ENCODE measurements at places on chromosomes 3 and 15. TPM values are rescaled to one million over a fixed set of nuclear protein-coding genes. Genes with fewer than 3 reads are reported as not detected.

DNA sequence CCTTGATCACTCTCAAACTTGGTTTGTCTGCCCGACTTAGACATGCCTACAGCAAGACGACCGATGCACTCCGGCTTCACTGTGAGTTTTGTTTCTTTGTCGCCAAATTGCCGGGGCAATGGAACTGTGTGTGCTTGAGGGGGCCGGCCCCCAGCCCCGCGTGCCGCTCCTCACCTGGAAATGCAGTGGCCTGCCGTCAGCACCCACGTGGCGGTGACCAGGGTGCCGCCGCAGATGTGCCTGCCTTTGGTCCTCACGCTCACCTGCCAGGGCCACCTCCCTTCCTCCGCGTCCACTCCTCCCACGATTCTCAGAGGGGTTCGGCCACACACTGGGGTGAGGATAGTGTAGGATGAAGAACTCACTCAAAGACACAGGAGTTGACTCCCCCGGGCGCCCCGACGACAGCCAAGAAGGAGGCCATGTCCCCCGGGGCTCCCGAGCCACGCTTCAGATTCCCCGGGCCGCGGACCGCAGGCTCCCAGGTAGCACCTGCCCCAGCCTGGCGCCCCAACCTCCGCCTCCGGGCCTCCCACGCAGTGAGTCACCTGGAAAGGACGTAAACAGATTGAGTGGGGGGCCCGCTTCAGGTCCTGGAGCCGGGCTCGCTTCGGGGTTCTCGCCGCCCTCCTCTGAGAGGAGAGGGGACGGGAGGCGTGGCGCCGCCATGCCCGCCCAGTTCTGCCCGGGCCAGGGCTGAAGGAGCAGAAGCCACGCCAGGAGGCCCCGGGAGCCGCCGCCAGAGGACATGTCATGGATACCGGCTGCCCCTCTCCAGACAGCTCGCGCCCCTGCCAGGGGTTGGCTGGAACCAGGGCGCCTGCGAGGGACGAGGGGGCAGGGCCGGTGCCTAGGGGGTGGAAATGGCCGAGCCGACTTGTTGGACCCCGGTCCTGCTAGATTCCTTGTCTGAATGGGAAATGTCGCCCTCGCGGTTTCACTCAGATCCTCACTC is 29.6 kb downstream of the MYL3 start:
- no peaks in the 10 kb centered on the region for H3K36me3 ChIP-seq
- H3K27me3 ChIP-seq = no peaks in the 10 kb centered on the region
- DNase-seq = no peak
- no peak overlapping the region for H3K27ac ChIP-seq
- no peaks in the 10 kb centered on the region for H3K4me1 ChIP-seq
- H3K4me3 ChIP-seq = no peak overlapping the region

GRCh38 chr3:196624907-196625306 is 14.6 kb upstream of the NRROS start:
- no peak overlapping the region for H3K27ac ChIP-seq
- H3K4me3 ChIP-seq = no peak overlapping the region
- H3K36me3 ChIP-seq = no peaks in the 10 kb centered on the region
- peaks cover 8% of the 10 kb centered on the region for H3K4me1 ChIP-seq
- H3K27me3 ChIP-seq = no peaks in the 10 kb centered on the region

GRCh38 chr3:183537295-183537730 is 18.2 kb downstream of the KLHL6 start:
- no peaks in the 10 kb centered on the region for H3K27me3 ChIP-seq
- H3K4me1 ChIP-seq = no peaks in the 10 kb centered on the region
- H3K4me3 ChIP-seq = no peak overlapping the region
- no peak overlapping the region for H3K27ac ChIP-seq

GRCh38 chr3:29268651-29269050 is 12.2 kb upstream of the RBMS3 start:
- H3K27ac ChIP-seq = no peak overlapping the region
- H3K27me3 ChIP-seq = no peaks in the 10 kb centered on the region
- no peak for DNase-seq

DNA sequence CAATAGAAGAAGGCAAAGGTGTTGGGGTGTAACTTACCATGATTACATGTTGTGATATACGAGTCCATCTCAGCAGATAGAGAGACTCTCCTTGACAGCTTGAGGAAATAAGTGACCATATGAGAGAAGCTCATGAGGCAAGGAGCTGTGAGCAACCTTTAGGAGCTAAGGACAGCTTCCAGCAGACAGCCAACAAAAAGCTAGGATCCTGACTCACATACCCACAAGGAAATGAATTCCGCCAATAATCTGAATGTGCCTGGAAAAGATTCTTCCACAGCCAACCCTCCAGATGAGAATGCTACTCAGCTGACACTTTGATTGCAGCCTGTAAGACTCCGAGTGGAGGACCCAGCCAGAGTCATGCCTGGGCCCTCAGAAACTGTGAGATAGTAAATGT is 339.6 kb upstream of the TPRG1 start:
- no peak overlapping the region for H3K4me3 ChIP-seq
- no peaks in the 10 kb centered on the region for H3K27me3 ChIP-seq
- H3K36me3 ChIP-seq = peaks cover 4% of the 10 kb centered on the region
- H3K4me1 ChIP-seq = peaks cover 3% of the 10 kb centered on the region
- H3K27ac ChIP-seq = no peak overlapping the region

DNA sequence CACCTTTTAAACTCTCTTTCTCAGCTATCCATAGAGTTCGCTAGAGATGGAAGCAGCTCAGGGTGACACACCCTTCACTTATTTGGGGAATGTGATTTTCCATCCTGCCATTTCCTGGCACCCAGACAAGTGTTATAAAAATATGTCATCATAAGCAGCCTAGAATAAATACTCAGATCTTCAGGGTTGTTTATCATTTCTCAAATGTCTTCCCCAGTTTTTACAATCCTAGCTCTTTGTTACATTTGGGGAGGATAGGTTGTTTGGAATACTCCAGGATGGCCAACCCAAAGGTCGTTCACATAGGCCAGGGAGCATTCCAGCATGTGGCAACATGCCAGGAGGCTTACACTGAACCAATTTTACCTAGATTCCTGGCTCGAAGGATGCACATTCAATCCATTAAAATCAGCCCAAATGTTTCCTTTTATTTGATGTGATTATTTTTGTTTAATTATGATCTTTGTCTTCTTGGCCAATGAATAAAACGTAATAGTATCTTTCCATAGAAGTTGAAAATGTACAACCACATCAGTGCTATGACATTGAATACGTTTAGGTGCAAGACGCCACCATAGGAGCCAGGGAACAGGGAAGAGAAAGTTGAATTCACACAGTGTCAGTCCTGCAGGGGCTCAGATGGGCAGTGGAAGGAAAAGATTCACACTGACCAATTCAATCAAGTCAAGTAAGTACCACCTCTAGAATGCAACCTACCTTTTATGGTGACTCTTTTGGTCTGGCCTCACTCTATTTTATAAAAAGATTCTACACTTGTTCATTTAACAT is 537.7 kb upstream of the MDFIC2 start:
- peak; percentile 65 for DNase-seq
- H3K4me3 ChIP-seq = no peak overlapping the region
- H3K27ac ChIP-seq = no peak overlapping the region
- no peaks in the 10 kb centered on the region for H3K4me1 ChIP-seq
- H3K36me3 ChIP-seq = no peaks in the 10 kb centered on the region

DNA sequence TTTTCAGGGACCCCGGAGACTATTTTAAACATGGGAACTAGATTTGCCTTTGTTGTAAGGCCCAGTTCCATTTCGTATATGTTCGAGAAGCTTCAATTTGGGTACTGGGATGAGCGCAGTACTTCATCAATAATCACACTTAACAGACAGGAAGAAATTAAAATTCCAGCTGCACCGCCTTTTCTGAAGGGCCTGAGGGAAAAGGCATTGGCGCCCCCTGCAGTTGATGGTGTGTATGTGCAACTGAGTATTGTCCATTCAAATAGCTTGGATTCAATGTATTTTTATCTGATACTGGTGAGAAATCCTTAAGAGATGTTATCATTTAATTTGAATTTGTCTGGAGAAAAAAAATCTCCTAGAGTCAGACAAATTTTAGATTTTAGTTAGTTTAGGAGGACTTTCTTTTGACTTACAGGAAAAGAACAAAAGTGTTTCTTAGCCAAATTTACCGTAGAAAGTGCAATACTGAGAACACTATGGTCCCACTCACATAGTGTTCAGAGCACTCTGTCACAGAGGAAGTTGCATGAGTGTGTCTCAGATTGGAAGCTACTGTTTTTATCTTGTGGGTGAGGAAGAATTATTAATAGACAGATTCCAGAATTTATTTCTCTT is 5.4 kb upstream of the ALDH1A2 start:
- DNase-seq = peak; percentile 83
- H3K4me1 ChIP-seq = peaks cover 3% of the 10 kb centered on the region
- no peak overlapping the region for H3K4me3 ChIP-seq
- H3K36me3 ChIP-seq = no peaks in the 10 kb centered on the region
- H3K27ac ChIP-seq = no peak overlapping the region
- no peaks in the 10 kb centered on the region for H3K27me3 ChIP-seq

DNA sequence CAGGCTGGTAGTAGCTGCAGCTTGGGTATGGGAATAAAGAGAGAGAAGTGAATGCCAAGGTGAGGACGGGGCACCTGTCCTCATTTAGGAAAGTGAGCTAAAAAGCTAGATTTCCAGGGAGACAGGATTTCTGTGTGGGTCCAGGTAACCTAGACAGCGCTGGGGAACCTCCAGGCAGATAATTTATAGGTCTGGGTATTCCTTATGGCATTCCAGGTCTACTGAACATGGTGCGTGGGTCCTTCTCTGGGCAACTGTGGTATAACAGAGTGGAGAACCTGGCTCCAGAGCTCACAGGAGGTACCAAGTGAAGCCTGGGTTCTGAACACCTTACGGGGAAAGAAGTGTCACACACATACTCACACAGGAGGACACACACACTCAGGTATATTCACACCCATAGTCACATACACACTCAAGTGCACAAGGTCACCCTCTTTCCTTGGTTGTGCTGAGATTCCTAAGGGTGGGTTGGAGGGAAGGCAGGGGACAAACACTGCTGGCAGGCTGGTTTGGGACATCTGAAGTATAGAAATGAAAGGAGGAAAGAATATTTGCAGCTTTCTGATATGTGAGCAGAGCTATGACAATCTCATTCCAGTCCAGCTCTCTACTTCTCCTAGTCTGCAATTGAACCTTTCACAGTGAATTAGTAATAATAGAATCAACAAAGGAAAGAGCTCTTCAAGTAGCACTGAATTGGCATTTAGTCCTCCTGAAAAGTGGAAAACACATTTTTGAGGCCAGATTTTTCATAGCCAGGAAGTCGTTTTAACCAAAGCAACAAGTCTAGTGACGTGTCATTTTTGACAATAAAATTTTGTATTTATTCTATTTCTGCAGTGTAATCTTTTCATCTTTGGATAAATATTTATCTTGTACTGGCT is 37.4 kb upstream of the ITGA11 start:
- no peak overlapping the region for H3K4me3 ChIP-seq
- no peaks in the 10 kb centered on the region for H3K36me3 ChIP-seq
- H3K27me3 ChIP-seq = no peaks in the 10 kb centered on the region
- H3K27ac ChIP-seq = no peak overlapping the region

DNA sequence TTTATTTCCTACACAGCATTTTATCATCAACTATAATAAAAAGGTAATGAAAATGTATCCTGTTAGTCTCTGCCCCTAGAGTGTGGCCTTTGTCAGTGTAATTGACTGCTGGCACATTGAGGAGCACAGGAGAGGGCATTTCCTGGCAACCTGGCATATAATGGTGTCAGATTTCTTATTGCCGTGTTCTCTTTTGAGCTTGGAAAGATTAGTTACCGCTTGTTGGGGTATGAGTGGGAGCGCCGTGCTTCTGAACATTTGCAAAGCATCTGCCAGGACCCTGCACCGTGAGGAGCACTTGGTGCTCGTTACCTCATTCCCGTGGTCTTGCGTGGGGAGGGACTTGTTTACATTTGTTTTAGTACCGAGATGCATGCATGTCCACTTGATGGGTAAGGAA is 124.4 kb downstream of the PTPRG start:
- no peak overlapping the region for H3K4me3 ChIP-seq
- no peaks in the 10 kb centered on the region for H3K27me3 ChIP-seq
- no peak overlapping the region for H3K27ac ChIP-seq
- DNase-seq = no peak

The TRIM71 gene
- 9.9 TPM for total RNA-seq

The PP2D1 gene
- total RNA-seq = not detected

The HDGFL3 gene
- total RNA-seq = 41.0 TPM

Measured in lung (tissue), 17 donors.